ENCODE measurements at places on chromosomes 16 and 17. TPM values are rescaled to one million over a fixed set of nuclear protein-coding genes. Genes with fewer than 3 reads are reported as not detected.

DNA sequence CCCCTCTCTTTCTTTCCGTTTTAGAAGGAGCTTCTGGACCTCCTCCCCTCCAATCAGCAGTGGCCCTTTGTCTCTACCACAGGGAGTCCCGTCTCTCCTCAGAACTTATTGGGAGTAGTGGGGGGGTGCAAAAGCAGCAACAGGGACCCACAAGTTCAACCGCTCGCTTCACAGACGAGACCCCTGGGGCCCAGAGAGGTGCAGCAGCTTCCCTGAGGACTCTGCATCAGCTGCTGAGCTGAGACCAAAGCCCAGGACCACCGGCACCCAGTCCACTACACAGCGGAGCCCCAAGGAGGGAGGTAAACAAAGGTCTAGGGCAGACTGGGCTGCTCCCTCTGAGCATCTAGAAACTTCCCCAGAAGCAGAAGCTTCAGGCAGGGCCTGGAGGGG is 123.9 kb downstream of the SDK2 start:
- DNase-seq = no peak

- DNase-seq = no peak
Measured at GRCh38 chr17:77957235-77957856, 1.2 kb upstream of the TNRC6C start.

GRCh38 chr17:65489413-65490155 is 71.9 kb downstream of the AXIN2 start:
- DNase-seq = no peak

DNA sequence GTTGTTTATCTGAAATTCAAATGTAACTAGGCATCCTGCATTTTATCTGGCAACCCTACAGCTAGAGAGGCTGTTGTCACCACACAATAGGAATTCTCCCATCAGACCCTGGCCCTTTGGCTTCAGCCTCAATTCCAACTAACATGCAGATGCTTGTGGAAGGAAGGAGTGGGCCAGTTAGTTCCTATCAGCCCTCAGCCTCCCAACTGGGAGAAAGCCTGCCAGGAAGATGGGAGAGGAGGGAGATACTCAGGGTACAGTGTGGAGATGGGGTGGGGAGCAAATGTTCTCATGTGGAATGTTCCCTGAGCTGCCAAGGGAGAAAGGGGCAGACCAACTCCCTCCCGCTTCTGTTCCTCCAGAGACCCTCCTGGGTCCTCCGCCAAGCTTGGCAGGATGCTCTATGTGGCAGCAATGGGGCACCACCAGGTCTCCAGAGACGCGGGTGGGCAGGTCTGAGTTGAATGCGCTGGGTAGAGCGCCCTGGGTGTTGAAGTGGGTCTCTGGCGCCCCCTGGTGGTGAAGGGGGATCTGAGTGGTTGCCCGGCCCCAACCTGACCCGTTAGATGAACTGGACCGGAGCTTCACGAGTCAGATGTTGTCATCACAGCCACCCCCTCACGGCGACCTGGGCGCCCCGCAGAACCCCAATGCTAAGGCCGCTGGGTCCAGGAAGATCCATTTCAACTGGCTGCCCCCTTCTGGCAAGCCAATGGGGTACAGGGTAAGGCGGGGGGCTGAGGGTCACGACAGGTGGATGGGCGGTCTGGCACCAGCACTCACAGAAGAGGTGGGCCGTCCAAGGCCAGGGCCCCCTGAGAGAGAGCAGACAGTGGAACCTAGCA is 15.2 kb downstream of the GALK1 start:
- peak; percentile 93 for DNase-seq

- DNase-seq = no peak
Measured at GRCh38 chr16:73847090-73847489, 449.5 kb upstream of the PSMD7 start.

DNA sequence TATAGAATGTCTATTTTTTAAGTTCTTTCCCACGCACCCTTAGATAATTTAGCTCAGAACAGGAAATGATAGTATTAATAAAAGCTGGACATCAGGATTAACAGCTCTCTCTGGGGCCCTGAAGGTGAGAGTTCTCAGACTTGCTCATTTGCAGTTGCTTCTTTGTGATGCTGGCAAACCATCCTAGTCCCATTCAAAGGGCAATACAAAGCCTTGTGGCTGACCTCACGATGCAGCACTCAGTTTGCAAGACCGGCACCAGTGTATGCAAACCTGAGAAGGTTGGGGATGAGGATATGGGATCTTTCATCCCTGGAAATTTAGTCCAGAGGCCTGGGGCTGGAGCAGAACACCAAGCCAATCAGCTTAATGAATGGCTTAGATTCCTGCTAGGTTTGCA is 29.3 kb downstream of the STH start:
- DNase-seq = no peak

- DNase-seq = no peak
Measured at GRCh38 chr17:57337390-57337789, 81.1 kb downstream of the MSI2 start.

DNA sequence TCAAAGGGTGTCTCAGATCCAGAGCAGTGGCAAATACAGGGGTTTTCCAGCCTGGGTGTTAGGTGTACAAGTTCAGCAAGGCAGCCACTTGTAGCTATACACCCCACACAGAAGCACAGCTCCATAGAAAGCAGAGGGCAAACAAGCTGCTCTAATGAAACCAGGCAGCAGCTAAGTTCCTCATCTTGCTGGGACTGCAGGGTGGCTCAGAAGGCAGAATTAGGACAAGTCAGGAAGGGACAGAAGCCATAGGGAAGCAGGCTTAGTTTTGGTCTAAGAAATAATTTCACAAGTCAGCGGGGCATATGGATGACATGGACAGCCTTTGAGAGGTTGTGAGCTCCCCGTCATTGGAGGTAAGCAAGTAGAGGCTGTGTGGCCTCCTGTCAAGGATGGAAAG is 23.7 kb downstream of the CNGB1 start:
- DNase-seq = no peak

- no peak for DNase-seq
Measured at GRCh38 chr16:47463771-47464624, 2.9 kb downstream of the PHKB start.

DNA sequence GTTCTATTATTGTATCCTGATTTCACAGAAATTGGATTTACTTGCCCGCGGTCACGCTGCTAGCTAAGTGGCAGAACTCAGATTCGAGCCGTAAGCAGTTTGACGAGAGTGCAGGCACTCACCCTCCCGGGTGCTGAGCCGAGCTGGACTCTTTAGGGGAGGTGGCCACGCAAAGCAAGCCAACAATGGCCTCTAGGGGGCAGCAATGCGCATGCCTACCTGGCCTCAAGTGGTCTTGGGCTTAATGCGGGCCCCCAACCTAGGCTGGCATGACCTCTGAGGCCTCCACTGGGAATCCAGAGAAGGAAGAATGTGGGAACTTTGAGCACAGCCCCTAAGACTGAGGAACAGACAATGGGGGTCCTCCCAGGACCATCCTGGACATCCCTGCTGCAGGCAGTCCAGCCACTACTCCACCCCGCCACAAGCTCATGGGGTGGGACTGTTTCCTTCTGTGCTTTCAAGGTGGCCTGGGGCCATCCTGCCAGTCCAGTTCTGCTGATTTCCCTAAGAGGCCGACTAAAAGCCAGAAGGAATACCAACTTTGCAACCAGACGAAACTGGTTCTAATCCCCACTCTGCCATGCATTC is 276.5 kb downstream of the XYLT1 start:
- DNase-seq = peak; percentile 76

GRCh38 chr17:30363715-30364202 is 15.0 kb upstream of the CPD start:
- peak; percentile 70 for DNase-seq

DNA sequence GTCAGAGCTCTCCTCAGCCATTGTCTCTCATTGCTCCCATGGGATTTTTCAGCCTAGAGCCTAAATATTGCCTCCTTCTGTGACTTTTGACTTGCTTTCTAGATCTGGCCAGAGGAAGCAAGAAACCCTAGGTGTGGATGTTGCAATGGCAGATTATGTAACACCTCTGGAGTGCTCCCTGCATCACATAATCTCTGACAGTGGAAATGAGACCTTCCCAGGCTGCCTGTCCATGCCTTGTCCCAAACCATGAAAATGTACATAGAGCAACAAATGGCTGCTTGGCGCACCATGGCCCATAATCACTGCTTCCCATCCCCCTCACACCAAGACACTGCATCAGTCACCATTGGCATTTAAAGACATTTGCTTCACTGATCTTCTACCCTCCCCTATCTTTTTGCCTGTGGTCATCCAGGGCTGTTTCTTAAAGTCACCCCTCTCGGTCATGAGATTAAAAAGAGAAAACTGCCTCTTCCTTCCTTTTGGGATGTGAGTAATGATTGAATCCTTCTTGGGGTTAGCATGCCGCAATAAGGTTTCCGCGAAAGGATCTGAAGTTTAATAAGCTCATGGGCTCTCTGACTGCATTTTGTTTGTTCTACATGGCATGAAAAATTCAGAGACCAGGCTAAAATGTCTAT is 34.2 kb upstream of the CCL2 start:
- DNase-seq = no peak

DNA sequence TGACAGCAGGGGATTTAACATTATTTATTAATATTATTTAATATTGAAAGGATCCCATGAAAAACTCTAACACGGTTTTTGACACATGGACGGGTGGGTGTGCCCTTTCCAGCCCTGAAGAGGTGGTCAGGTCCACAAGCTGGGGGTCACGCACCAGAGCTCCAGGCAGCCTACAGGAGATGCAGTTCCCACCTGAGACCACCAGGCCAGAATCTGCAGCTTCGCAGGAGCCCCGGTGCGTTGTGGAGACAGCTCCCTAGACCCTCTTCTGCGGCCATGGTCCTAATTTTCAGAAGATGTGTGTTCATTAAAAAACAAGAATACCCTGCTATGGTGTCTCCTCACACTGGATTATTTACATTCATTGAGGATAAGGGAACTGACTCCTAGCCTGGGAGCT is 331.1 kb downstream of the C16orf95 start:
- no peak for DNase-seq

MYL4 gene
- total RNA-seq = 2.2 TPM

CASKIN1 gene
- total RNA-seq = 0.06 TPM

TP53TG3C gene
- not detected for total RNA-seq

SLFN5 gene
- 58.4 TPM for total RNA-seq

LGALS9B gene
- not detected for total RNA-seq

GPRC5C gene
- 48.6 TPM for total RNA-seq

All from upper lobe of right lung (tissue), 1 donor.